HEK293T (cell line): ENCODE measurements at places on chromosomes 12 and 14.

DNA sequence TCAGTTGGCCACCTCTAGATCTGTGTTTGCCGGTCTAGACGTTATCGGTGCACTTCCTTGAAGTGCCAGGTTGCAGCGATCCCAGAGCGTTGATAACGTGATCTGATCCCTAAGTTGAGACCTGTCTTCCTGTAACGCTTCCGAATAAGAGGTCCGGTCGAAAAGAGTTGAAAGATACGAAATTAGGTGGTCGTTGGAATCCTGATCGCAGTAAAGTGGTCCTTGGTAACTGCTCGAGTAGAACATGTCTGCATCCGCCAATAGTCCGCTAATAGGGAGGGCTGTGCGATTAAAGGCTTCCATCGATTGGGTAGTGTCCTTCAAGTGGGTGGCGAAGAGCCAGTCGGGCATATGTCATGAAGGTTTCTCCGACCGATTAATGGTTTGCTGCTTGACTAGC, 2.7 kb downstream of the SRSF5 start:
- no peak for DNase-seq

GRCh38 chr14:102968306-102968705, 45.8 kb downstream of the AMN start:
- no peak for DNase-seq

DNA sequence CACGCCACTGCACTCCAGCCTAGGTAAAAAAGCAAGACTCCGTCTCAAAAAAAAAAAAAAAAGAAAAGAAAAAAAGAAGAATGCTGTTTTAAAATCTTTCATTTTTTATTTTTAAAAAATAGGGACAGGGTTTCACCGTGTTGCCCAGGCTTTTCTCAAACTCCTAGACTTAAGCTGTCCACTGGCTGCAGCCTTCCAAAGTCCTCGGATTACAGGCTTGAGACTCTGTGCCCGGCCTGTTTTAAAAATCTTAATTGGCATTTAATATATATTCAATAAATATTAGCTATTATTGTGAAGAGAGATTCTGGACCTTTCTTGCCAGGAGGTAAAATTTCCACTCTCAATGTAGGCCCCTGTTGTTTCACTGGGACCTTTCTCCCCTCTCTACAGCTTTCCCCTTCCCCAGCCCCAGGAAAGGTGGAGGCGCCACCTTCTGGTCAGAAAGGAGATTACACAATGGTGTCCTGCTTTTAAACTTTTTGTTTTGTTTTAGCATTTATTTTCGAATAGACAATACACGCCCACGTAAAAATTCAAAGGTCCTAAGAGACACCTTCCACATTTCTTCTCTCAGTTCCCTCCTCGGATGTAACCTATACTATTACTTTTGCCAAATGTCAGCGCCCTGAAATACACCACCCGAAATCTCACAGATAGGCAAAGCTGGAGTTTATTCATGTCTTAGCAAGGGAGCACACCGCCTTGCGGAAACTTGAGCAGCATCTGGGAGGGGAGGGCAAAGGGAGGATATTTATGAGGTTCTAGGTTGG, 23.8 kb upstream of the PHC1 start:
- DNase-seq = peak; percentile 72

- no peak for DNase-seq
Measured at GRCh38 chr12:111197376-111197944, 171.4 kb downstream of the PHETA1 start.

- DNase-seq = no peak
Measured at GRCh38 chr14:51443195-51444018, 203.4 kb downstream of the TMX1 start.

- DNase-seq = peak; percentile 61
Measured at GRCh38 chr14:59688224-59689170, 111.9 kb upstream of the CCDC175 start.

DNA sequence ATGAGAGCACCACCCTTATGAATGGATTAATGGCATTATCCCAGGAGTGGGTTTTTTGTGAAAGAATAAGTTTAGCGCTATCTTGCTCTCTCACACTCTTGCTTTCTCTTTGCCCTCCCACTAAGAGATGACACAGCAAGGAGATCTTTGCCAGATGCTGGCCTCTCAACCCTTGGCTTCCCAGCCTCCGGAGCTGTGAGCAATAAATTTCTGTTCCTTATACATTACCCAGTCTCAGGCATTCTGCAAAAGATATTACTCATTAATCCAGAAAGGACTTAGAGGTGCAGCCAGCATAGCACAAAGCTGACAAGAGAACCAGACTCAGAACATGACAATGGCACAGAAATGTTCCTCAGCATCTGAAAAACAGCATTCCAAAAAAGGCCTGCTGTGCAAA, 190.6 kb downstream of the ITPR2 start:
- no peak for DNase-seq

GRCh38 chr12:51793201-51793600, 55.3 kb downstream of the FIGNL2 start:
- DNase-seq = no peak

- no peak for DNase-seq
Measured at GRCh38 chr12:62158461-62159360, 101.5 kb upstream of the USP15 start.

DNA sequence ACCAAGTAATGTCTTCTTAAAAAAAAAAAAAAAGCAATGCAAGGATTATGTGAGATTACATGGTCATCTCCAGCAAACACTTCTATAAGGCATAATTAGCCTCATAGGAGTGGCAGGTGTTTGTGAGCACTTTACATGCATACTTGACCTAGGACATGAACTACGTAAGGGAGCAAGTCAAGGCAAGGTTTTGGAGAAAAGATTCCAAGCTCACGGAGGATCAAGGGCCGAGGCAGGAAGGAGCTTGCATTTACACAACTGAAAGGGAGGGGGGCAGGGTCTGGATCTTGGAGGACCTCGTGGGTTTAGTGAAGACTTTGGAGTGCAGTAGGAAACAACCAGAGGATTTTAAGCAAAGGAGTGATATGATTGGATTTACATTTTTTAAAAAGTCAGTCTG, 112.5 kb downstream of the CCER1 start:
- DNase-seq = no peak

GRCh38 chr12:68591734-68592418, 18.8 kb upstream of the RAP1B start:
- no peak for DNase-seq

DNA sequence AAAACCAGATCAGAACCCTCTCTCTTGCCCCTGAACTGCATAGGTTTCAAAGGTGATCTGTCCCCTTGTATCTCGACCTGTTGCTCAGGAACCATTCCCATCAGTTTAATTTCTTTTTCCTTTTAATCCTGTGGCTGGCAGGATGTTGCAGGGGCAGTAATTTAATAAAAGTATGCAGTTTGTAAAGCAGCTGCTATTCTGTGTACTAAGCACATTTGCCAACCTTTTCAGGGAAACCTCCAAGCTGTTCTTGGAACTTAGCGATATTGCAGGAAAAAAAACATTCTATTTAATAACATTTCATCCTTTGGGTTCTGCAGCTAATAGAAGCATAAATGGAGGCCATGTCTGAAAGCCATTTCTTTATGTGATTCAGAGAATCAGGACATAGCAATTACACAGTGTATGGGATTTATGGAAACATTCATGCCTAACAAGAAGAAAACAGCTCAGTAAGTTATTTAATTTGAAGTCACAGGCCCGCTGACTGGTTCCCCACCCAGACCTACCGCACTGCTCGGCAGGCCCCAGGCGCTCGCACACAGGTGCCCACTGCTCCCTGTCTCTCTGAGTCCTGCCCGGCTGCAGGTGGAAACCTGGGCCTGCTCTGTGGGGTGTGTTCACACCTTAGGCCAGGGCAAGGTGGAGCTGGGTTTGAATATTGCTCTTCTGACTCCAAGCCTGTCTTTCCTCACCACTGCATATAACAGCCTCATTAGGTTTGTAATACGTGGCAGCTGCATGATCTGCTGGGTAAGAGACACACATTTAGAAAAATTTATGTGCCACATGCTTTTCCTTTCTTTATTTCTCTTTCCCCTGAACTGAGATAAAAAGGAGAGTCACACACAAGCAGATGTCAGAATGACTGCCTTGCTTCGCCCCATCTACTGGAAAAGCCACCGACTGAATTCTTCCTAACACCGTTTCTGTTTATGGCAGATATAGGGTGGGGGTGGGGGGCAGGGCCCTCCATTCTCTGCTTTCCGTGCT, 119.7 kb downstream of the SLC25A47 start:
- DNase-seq = no peak

GRCh38 chr12:110965574-110965973, 45.2 kb upstream of the MYL2 start:
- DNase-seq = no peak

DNA sequence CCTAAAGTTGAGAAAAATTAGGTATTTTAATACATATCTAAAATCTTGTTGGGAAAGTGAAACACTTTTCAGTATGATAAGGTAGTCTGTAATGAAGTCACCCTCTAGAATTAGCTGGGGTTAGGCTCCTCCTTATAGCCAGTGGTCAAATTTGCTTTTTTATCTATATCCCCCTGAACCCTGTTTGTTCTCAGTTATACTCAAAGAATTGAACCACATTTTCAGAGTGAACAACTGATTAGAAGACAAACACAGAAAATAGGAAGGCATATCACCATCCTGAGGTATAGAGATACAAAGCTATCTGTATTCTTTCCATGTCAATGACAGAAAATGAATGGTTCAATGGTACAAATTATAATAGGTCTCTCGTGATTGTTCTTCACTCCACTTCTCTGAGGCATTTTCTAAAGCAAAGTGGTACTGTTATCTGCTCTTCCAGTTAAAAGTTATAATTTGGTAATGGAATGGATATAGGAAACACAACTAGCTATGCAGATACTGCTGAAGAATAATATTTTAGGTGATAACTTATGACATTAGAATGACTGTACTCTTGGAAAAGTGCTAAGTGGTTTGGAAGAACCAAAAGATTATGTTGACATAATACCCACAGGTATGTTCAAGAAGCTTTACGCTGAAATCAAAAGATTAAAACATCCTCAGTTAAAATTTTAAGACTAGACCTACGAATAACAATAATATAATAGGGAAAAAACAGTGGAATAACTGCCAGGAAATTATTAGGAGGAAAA, 27.6 kb downstream of the WASHC3 start:
- DNase-seq = no peak

DNA sequence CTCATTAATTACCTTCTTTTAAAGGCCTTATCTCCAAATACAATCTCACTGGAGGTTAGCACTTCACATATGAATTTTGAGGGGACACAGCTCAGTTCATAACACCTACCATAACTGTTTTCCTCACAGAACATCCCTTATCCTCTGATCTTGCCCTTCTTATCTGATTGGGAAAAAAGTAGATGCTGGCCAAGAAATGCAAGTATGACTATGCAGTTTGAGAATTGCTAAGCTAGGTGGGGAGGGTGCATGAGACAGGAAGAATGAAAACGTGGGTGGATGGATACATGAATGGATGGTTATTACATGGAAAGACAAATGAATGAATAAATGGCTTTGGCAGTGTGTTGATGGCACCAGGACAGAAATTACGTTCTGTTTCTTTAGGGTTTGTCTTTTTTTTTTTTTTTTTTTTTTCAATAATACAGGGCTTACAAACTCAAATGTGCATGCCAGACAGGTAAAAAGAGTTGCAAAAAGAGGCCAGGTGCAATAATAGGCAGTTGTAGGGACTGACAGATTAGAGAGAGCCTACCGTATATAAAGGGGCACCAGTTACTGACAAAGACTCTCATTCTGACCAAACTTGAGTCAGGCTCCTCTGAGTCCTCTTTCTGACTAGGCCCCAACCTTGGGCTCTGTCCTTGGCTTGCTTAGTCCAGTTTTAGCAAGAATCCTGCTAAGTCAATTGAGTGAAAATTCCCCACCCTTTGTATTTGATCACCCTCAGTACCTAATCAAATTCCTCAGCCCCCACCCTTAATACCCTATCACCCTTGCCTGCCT, 304.9 kb downstream of the ZFP36L1 start:
- DNase-seq = no peak
